A172 (cell line): ENCODE measurements at places on chromosomes 3 and 15. TPM values are rescaled to one million over a fixed set of nuclear protein-coding genes. Genes with fewer than 3 reads are reported as not detected.

Gene SAMMSON
- total RNA-seq: 0.12 and 0.84 TPM in 2 replicates

Gene ZNF710
- total RNA-seq: 6.2 and 6.6 TPM in 2 replicates

Gene HCLS1
- 0.24 and 0.83 TPM in 2 replicates for total RNA-seq

Gene DUOXA2
- not detected in 2 replicates for total RNA-seq

Gene DUOX1
- total RNA-seq: not detected in 2 replicates

Gene KBTBD13
- total RNA-seq: not detected in 2 replicates

Gene POC1A
- total RNA-seq: 16.5 and 19.0 TPM in 2 replicates

Gene ZPLD1
- not detected in 2 replicates for total RNA-seq

Gene ZFAND6
- 113 and 131 TPM in 2 replicates for total RNA-seq

Gene FAM3D
- not detected in 2 replicates for total RNA-seq

Gene MFGE8
- 116 and 144 TPM in 2 replicates for total RNA-seq

Gene TRH
- not detected in 2 replicates for total RNA-seq

Gene SCAANT1
- total RNA-seq: not detected in 2 replicates

Gene CLDN16
- total RNA-seq: 0.02 TPM in 1 of 2 replicates, not detected in the other

GRCh38 chr3:164320962-164321361 lies 757.3 kb downstream of the SI start:
- DNase-seq: no peak

DNA sequence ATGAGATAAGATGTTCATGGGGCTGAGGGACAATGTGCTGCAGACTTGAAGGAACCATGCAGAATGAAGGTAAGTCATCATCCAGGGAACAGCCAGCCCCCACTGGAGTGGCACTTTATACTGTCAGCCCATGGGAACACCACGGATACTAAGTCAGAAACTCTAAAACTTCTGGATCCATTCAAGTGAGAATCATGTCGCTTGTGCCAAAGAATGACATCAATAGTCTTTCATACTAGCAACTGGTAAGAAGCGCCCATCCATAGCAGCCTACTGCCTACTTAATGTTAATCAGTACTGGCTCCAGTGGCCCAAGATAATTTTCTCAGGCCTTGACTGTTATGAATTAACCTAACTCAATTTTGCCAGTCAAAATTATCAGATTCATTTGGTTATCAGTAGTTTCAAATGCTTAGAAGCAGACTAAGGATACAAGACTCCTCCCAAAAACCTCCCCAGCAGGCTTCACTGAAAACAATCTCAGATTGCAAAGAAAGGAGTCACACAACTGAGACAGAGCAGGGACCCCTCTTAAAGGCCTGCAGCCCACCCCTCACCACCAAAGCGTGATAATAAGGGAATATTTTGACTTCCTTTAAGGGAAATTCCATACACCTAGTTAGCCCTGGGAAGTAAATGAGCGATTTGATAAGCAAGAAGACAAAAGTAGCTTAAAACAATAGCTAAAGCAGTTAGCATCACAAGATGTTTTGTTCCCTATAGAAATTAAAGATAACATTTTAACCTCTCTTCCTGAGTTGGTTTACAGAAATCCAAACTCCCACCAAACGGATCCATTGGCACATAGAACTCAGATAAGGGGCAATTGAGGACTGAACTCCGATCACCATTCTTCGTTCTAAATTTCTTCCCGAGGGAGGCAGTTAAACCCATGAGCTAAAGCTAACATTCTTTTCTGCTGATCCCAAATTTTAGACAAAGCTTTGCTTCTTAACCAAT lies 98.8 kb downstream of the TGFBR2 start:
- DNase-seq: no peak

DNA sequence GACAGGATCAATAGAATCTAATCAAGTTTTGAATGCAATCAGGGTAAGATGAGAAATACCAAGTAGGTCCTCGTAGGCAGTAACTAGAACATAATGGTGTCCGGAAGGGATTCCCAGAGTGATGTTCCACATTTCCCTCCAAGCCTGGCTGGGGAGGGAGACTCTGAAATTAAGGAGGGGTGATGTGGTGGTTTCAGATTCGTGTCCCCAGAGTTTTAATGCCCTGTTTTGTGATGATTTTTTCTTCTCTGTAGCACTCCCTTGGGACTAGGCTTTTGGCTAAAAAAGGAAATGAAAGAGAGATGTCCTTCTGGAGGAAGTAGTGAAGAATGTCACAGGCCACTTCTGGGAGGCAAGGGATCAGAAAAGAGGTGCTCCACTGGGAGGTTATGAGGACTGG lies 108.3 kb upstream of the CACNA2D3 start:
- no peak for DNase-seq

DNA sequence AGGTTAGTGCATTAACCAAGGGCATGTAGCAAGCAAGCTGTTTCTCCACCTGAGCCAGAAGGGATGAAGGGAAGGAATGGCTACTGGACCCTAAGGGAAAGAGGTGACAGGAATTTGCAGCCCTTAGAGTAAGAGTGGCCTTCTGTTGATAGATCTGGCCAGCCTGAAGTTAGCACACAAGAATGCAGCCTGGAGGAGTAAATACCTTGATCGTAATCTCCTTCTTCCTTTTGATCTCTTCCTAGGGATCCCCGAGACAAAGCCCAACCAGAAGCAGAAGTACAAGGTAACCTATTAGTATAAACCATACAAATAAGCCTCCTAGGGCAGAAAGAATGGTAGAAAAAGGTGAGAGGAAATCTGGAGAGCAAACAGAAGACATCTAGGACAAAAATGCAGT lies 134.6 kb downstream of the ATP8B4 start:
- DNase-seq: no peak

- DNase-seq: no peak
Measured at GRCh38 chr3:193998123-193998448, 137.9 kb upstream of the HES1 start.

- no peak for DNase-seq
Measured at GRCh38 chr15:41304149-41304770, 28.1 kb downstream of the OIP5 start.

DNA sequence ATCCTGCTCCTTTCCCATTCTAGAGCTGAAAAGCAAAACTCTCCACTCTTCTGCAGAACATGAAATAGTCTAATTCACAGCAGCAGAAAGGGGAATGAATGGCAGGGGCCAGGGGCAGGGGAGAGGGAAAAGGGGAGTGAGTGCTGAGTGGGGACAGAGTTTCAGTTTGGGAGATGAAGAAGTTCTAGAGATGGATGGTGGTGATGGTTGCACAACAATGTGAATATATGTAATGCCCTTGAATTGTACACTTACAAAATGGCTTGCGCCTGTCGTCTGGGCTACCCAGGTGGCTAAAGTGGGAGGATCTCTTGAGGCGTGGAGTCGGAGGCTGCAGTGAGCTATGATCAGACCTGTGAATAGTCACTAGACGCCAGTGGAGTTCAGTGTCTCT lies 78.5 kb upstream of the MEF2A start:
- DNase-seq: no peak

DNA sequence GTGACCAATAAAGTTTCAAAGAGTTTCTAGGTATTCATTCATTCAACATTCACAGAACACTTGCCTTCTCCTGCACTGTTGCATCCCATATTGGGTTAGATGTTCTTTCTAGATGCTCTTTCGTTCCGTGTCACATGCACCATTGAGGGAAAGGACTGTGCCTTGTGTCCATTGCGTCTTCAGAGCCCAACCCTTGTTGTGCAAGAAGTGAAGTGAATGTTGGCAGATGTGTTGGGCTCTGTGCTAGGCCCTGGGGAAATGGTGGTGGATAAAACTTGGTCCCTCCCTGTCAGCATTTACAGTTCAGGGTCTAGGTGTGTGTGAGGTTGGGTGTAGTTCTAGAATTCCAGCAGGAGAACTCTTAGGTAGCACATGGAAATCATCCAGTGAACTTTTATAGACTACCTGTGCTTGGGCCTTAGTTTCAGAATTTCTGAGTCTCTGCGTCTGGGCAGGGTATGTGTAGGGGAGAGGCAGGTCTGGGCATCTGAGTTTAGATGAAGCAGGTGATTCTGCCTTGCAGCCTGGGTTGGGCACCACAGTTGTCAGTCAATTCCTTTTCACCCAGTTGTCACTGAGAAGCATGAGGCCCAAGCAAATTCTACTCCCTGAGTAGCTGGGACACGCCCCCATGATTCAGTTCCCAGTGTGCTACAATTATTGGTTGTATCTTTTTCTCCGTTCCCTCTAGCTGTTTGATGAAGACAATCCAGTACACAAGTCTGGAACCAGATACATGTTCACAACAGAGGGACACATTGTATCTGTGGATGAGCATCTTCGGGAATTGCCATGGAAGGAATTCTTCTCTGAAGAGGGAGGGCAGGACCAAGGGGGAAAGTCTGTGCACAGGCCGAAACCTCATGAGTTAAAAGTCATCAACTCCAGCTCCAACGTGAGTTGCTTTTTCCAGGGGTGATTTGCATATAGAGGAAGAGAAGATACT lies 25.4 kb downstream of the EDEM1 start:
- DNase-seq: no peak

DNA sequence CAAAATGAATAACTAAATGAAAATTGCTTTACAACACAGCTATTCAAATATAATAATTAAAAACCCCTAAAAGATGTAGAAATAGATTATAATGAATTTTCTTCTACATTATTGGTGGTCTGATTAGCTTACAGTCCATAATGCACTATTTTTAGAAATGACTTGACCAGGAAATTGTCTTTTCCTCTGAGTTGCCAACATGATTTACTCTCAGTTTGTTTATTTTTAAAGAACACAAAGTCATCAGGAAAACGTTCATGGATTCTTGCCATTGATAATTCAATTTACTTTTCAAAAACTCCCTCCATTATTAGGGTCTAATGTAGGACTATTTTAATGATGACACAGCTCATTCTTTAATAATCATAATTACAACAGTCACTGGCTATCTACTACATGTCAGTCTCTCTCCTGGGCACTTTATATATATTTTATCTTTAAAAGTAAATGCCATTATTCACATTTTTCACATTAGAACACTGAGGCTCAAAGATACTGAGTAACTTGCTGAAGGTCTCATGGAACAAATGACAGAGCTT lies 1.1 kb downstream of the TM4SF18 start:
- DNase-seq: no peak

DNA sequence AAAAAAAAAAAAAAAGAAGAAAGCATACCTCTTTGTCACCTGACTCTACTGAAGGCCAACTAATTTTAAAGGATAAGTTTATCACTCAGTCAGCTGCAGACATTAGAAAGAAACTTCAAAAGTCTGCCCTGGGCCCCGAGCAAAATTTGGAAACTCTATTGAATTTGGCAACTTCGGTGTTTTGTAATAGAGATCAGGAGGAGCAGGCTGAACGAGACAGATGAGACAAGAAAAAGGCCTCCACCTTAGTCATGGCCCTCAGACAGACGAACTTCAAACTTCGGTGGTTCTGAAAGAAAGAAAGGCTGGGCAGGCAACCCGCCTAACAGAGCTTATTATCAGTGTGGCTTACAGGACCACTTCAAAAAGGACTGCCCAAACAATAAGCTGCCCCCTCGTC lies 18.5 kb downstream of the GLDN start:
- no peak for DNase-seq

- DNase-seq: no peak
Measured at GRCh38 chr3:38112378-38112761, 24.6 kb downstream of the ACAA1 start.

GRCh38 chr3:33636125-33636850 lies 81.8 kb downstream of the CLASP2 start:
- DNase-seq: peak; percentile 61

GRCh38 chr3:148381051-148381450 lies 316.7 kb upstream of the AGTR1 start:
- DNase-seq: no peak

DNA sequence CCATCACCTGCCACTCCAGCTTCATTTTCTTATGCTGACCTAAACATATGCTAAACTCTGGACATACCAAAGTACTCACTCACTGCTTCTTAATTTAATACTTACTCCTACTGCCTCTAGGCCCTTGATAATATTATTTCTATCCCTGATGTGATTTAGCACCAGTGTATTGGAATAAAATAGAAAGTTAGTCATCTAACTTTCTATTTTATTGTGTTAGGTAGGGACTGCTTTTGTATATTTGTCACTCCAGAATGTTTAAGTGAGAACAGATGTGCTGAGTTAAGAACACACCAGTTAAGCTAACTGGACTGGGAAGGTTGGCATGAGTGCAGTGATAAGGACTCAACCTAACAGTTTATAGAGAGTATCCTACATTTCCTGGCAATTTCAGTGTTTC lies 6.5 kb upstream of the CLDN16 start:
- no peak for DNase-seq

DNA sequence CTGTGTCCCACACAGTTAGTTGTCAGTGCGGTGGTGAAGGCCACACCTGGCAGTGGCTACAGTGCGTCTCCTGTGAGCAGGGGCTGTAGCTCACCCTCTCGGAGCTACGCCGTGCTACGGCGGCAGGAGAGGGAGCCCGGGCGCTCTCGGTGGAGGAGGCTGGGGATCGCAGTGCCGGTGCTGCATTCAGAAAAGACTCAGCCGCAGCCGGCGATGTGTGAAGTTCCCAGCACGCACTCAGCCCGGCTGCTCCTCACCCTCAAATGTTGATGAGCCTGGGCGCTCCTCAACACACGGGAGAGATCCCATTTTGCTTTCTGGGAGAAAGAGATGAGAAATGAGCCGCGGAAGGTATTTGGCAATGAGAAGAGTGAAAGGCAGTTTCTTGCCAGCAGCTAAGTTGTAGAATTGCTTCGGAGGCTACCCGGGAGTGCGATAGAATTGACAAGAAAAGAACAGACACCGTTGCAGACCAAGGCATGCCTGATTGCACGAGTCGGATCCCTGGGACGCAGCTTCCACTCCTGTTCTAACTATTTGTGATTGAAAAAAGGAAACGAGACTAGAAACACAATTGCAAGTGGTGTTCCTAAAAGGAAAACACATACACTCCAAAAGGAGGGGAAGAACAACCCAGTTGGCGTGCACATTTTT lies at the start of gene UNC13C:
Gene UNC13C, plus strand, starts transcription at position 189 of the 654 bp plus-strand sequence. CDS start 34,463 bp downstream, outside the sequence.
- no peak for DNase-seq

DNA sequence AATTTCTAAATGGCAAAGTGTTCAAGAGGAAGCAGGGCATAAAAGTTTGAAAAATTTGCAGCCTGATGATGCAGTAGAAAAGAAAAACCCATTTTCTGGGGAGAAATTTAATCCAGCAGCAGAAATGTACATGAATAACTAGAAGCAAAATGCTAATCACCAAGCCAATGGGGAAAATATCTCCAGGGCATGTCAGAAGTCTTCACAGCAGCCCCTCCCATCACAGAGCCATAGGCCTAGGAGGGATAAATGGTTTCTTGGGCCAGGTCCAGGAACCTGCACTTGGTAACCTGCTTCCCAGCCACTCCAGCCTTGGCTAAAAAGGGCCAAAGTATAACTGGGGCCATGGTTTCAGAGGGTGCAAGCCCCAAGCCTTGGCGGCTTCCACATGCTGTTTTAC lies 22.6 kb downstream of the OSTN start:
- no peak for DNase-seq

GRCh38 chr3:35857004-35857403 lies 217.7 kb downstream of the ARPP21 start:
- DNase-seq: no peak

GRCh38 chr3:99620077-99620767 lies 18.2 kb upstream of the COL8A1 start:
- no peak for DNase-seq

GRCh38 chr15:100569391-100569790 lies 32.6 kb downstream of the LINS1 start:
- DNase-seq: no peak
